ENCODE measurements at places on chromosomes 2 and 18. TPM values are rescaled to one million over a fixed set of nuclear protein-coding genes. Genes with fewer than 3 reads are reported as not detected.

- no peak for DNase-seq
Measured at GRCh38 chr2:25544445-25544844, 128.9 kb downstream of the DTNB start.

SLC19A3 gene
- total RNA-seq = not detected

- DNase-seq = no peak
Measured at GRCh38 chr18:50334546-50335152, 40.2 kb upstream of the SKA1 start.

GRCh38 chr2:15348636-15349035 lies 212.5 kb downstream of the NBAS start:
- DNase-seq = no peak

DNA sequence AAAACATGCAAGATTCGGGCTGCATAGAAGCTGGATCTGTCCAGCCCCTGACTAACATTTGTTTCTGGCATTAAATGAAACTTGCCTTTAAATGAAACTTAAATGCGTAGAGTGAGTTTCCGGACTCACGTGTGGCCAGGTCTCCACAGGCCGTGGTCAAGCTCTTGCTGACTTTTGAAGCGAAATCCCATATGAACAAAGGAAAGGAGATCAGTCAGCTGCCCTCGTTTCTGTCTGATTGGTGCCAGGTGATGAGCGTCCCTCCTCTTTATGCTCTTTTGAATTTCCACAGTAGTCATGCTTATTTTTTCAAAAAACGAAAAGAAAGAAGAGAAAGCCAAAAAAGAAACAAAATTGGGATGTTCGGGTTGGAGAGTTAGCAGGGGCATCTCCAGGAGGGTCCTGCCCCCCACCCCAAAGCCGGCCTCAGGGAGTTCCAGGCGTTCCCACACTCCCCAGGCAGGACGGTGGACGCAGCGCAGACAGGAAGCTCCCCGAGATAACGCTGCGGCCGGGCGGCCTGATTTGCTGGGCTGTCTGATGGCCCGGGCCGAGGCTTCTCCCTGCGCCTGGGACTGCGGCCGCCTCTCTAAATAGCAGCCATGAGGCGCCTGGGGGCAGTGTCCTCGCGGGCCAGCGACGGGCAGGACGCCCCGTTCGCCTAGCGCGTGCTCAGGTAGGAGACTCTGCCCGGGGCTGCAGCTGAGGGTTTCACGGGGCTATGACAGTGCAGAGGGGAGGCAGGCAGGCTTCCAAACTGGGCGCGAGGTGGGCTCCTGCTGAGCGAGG lies at the start of gene COLEC11:
Gene COLEC11, plus strand, starts transcription at position 620 of the 789 bp plus-strand sequence. CDS start 9,229 bp downstream, outside the sequence.
- no peak for DNase-seq

SERPINB4 gene
- not detected for total RNA-seq

GRCh38 chr2:111157071-111157661 lies 36.5 kb downstream of the BCL2L11 start:
- DNase-seq = no peak

GRCh38 chr2:132979339-132980093 lies 309.5 kb upstream of the LYPD1 start:
- DNase-seq = no peak

Measured in RPMI7951 (cell line).